ENCODE measurements at places on chromosomes 2 and 18.

DNA sequence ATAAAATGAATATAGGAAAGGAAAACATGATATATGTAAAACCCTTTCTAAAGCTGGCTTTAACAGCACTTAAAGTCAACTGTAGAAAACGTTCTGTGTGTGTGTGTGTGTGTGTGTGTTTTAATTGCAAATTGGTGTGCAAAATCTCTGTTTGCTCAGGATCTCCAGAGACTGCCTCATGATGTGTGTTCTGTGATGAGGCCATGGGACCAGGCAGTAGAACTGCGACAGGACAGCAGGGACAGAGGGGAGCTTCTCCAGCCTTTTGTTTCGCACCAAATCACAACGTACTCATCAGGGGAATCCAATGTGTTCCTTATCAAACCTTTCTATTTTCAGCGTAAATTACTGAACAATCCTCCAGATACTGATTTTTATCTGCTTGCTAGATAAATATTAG lies 66.7 kb downstream of the NXPH2 start:
- DNase-seq: no peak

GRCh38 chr2:85772019-85772745 lies 18.4 kb downstream of the ATOH8 start:
- no peak for DNase-seq

DNA sequence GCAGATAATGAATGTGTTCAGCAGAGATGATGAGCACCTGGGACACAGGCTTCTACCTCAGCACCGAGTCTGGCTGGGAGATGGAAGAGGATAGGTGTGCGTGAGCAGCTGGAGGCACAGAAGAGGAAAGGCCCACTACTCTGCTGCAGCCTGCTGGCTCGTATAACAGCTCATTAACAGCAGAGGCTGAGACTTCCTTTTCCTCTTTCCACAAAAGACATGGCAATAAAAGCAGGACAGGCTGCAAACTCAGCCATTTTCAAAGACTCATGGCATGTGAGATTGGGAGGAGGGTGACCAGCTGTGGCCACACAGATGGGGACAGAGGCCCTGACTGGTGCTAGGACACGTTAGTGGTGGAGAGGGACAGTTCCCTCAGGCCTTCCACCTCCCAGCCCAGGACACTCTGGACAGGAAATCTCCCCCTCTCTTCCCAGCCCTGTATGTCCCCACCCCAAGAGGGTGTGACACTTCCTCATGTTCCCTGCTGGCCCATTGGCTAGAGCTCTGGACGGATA lies 60.3 kb downstream of the CACNB4 start:
- DNase-seq: no peak

- DNase-seq: no peak
These were observed 547.3 kb upstream of the FANCL start for GRCh38 chr2:58788402-58788801.

DNA sequence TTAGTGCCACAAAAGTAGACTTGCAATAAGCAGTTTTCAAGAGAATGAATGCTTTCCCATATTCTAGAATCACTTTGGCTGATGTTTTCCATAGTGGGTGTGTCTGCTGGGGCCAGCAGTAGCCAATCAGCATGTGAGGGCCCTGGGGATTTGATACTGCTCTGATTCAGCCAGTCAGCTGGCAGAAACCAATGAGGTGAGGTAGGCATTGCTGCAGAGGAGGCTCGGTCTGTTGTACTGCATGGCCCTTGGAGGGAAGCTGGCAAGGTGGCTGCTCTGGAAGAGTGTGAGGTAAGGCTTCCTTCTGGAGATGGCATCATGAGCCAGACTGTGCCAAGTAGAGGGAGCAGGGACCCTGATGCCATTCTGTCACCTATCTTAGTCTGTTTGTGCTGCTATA lies 22.7 kb downstream of the TMEM87B start:
- no peak for DNase-seq

GRCh38 chr2:78876316-78876688 lies 149.2 kb upstream of the REG3G start:
- DNase-seq: no peak

- no peak for DNase-seq
These were observed 541.7 kb upstream of the MEX3C start for GRCh38 chr18:51739044-51739666.

GRCh38 chr18:69889009-69889408 lies 58.7 kb downstream of the CD226 start:
- peak; percentile 23 for DNase-seq
